ENCODE measurements at places on chromosomes 2 and 18.

- no peak for DNase-seq
Observed at GRCh38 chr2:58891828-58892377, 650.8 kb upstream of the FANCL start.

DNA sequence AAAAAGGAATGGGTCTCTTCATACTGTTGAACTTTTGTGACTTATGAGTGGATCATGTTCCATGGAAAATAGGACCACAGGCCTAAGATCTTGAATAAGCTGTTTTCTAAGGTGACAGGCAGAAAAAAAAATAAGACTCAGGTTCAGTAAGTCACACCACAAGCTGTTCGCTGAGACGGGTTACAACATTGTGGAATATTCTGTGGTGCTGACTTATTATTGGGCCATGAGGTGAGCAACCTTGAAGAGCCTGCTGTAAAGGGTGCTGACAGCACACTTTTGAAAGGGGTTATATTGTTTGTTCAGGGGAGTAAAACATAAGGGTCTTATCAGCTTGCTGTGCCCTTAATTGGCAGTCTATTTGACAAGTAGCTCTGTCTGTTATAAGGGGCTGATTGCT, 439.8 kb upstream of the SLC14A2 start:
- no peak for DNase-seq

DNA sequence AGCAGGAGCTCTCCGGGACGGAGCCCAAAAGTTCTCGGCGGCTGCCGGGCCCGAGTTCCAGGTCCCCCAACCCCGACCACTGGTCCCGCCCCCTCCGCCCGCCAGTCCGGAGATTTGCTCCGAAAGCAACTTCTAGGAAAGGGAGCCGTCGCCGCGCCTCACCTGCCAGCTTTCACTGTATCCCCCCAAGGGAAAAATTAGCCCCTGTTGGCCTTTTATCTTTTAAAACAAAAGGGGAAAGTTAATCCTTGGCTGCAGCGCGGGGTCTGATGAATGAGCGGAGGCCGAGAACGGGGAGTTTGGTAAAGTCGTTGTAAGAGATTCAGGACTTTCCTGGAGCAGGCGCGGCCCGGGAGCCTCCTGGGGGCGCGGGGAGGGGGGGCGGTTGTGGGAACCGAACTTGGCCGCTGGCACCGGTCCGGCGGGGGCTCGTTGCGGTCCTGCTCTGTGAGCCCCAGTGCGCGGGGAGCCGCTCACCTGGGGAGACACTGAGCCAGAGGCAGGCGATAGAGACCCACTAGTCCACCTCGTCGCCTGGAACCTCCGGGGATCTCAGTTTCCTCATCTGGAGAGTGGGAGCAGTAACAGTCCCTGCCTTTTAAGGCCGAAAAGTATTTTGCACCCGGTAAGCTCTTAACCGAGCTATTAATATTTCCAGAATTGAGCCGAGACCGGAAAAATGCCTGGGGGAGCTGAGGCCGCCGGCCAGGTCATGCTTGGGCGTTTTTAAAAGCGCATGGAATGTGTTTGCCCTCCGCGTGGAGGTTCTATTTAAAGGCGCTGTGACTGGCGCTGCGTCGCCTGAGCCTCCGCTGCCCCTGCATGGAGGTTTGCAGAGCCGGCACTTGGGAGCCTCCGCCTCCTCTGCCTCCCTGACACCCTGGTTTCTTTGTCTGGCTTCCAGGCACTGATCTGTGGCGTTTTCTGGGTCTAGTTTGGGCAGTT, 1.1 kb downstream of the EFHD1 start:
- DNase-seq = no peak

DNA sequence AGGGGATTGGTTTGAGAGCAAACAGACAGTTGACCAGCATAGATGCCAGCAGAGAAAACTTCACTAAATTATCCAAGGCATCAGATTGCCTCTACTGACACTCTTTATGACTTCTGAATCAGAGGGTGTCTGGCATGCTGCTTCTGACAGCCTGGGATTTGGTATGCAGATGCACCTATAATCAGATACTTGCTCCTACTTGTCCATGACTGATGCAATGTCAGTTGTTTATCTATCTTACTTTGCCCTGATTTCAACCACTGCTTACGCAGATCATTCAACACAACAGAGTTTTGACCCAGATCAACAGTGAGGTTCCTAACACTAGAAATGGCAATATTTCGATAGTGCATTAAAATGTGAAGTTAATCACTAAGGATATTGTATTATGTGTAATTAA, 22.6 kb upstream of the CALCRL start:
- DNase-seq = no peak

DNA sequence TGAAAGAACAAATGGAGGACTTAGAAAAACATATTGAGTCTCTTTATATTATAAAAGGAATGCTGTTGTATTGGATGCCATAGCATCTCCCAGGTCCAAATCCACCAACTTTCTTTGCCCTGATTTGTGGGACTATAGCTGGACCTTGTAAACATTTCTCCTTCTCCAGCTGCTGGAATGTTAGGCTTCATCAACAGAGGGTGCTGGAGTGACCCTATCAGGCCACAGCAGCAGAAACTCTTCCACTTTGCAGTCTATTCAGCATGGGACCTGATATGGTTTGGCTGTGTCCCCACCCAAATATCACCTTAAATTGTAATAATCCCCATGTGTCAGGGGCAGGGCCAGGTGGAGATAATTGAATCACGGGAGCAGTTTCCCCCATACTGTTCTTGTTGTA, 138.4 kb upstream of the ARL4C start:
- no peak for DNase-seq

DNA sequence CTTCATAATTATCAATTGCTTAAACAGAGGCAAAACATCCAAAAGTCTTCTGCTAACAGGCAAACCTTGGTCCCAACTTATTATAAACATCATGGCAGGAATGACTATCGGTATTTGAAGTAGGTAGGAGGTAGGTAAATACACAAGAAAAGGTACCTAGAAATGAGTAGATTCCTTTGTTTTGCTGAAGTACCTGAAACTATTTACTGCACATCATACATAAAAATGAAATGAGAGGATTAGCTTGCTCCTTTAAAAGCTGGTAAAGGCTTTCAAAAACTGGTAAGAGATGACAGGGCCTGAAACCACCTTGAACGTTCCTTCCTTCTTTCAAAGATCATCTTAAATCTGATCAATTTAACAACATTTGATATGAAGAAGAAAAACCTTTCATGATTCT, 55.2 kb upstream of the MAPRE2 start:
- no peak for DNase-seq

Data from NCI-H2081 (cell line).